ENCODE measurements at places on chromosomes 3 and 15. TPM values are rescaled to one million over a fixed set of nuclear protein-coding genes. Genes with fewer than 3 reads are reported as not detected.

SLC27A2 gene
- 0.22 TPM for total RNA-seq

DNA sequence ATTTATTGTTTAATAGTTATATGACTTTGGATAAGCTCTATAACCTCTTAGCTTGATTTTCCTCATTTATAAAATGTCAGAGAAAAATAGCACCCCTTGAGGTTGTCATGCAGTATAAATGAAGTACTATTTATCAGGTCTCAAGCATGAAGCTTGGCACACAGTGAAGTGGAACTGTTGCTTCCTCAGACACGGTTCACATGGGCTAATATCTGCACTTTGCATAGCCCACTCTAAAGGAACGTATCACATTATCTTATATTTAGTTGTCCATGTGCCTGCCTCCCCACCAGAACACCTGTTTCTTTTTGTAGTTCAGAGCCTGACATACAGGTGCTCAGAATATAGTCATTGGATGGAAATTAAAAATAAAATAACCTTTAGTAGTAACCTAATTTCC lies 273.7 kb downstream of the SOX2 start:
- no peak for DNase-seq

IMPDH2 gene
- total RNA-seq: 387 TPM

NECTIN3 gene
- total RNA-seq: 0.71 TPM

KNG1 gene
- total RNA-seq: not detected

- no peak for DNase-seq
Observed at GRCh38 chr15:50879016-50879617, 29.4 kb upstream of the AP4E1 start.

GRCh38 chr3:194488055-194488742 lies 1.4 kb upstream of the ATP13A3 start:
- DNase-seq: no peak

MFAP1 gene
- 26.1 TPM for total RNA-seq

GRCh38 chr3:144622845-144623244 lies 651.2 kb downstream of the DIPK2A start:
- no peak for DNase-seq

DNA sequence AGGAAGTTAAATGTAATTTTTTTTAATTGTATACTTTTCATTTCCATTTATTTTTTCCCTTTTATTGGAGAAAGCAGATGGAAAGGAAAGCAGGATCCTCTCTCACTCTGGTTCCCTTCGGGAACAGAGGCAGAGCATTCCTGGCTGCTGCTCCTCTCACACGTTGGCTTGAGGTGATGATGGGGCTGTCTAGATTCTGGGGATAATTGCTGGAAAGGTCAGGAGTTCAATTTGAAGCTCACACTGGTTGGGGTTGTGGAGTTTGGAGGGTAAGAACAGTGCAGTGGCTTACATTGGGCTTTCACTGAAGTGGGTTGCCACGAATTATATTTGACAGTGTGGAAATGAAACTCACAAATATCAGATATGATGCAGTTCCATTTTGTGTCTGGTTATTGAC lies 57.6 kb downstream of the RARB start:
- no peak for DNase-seq

- no peak for DNase-seq
Observed at GRCh38 chr3:188659449-188660090, 505.6 kb downstream of the LPP start.

DNA sequence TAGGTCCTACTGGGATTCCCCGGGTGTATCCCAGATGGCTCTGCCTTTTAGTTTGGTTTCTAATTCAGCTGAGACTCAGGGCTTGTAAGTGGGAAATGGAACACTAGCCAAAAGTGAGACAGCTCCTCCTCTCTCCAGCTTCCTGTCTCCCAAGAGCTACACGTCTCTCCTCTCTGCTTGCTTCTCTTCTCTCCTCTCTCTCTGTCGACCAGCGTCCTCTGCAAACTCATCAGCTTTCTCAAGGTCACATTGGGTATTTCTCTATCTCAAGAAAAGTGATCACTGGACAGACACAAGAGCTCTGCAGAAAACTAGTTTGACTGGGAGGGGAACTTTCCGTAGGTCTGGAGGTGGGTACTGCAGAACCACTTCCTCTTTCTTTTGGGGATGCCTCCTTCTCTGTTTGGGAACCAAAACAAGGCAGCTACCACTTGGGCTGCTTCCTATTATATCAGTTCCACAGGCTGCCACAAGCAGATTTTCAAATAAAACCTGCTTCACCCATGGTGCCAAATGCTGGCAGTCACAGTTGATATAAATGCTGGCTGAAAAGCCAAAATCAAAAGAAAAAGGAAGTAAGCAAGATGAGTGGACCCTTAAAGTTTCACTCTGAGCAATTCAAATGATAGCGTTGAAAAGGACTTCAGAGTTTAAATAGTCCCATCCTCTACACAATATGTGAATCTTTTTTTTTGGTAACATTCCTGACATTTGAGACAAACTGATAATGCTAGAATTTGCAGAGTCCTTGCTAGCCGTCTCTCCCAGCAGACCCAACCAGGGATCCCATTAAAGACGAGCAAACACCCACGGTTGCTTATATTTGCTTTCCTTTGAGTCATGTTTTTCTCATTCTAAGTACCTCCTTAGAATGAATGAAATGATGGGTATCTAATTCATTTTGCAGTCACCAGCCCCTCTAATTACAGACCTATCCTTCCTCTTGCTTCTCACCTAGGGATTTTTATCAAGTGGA lies 7.2 kb upstream of the DYNC1LI1 start:
- DNase-seq: peak; percentile 25

GRAMD2A gene
- not detected for total RNA-seq

Measured in activated B cell treated with CpG ODN at 0.5 μM for 24 hours (primary cell).